ENCODE measurements at places on chromosomes 1 and 21. TPM values are rescaled to one million over a fixed set of nuclear protein-coding genes. Genes with fewer than 3 reads are reported as not detected.

GRCh38 chr1:15760520-15761211 lies 2.1 kb downstream of the FBLIM1 start:
- no peak for DNase-seq

- no peak for DNase-seq
These were observed 91.1 kb upstream of the TLR5 start for GRCh38 chr1:223234170-223234514.

- DNase-seq: peak; percentile 60
These were observed 41.4 kb upstream of the TENT5C start for GRCh38 chr1:117564227-117565075.

Gene STXBP3
- total RNA-seq: 67.7 TPM

Gene WNT3A
- not detected for total RNA-seq

Gene RIPK4
- 0.91 TPM for total RNA-seq

Gene SNAPIN
- total RNA-seq: 60.7 TPM

Measured in esophagus muscularis mucosa (tissue), 4 donors.